Hindlimb muscle (tissue), 1 donor: ENCODE measurements at places on chromosomes 3 and 15.

- no peak for DNase-seq
These were observed 226.8 kb upstream of the BHLHE40 start for GRCh38 chr3:4752201-4753072.

DNA sequence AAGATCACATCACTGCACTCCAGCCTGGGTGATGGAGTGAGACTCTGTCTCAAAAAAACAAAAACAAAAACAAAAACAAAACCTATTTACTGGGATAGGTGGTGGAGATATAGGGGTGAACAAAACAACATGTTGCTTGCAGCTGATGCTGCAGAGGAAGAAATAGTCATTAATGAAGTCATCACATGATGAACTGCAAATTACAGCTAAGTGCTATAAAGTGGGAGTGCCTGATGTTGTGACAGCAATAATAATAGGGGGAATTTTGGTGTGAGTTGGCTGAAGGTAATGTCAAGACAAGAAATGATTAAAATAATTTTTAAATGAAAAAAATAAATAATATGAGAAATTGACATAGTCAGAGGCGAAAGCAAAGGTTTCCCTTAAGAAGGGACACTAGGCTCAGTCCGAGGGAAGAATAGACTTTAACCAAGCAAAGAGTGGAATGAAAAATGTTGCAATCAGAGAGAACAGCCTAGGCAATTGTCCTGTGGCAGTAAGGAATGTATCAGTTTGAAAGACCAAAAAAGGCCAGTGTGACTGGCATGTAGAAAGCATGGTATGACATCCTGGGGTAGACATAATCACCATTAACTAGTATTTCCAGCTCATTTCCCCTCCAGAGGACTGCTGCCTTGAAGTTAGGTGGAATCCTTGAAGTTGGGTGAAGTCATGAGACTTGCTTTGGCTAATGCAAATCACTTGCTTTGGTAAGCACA is 14.7 kb upstream of the PIK3CB start:
- DNase-seq: no peak

- DNase-seq: no peak
These were observed 678.8 kb downstream of the MCTP2 start for GRCh38 chr15:94910166-94910565.

DNA sequence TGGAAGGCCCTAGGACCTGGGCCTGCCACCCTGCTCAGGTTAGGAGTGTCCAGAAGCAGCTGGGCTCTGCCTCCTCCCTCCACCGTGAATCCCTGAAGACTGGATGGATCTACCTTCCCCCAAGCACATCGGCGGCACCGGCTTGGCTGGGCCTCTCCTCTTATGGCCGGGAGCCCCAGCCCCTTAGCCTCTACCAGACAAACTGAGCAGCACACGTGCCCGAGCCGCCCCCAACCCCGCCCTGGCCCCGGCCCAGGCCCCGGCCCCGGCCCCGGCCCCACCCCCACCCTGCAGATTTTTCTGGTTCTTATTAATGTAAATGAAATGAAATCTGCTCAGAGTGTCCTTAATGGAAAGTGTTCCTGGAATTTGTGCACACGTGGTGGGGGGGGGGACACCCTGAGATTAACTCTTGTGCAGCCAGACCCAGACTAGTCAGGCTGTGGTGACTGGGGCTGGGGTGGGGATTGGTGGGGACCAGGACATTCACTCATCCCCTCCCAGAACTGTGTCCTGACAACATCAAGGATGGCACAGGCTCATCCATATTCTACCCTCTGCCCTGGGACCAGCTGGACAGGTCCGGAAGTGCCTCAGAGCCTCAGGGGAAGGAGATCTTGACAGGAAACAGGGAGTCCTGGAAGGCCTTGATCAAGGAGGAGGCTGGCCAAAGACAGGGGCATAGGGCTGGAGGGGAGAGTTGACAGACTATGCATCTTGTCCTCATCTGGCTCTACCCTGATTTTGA is 30.9 kb upstream of the SEMA3F start:
- DNase-seq: no peak

GRCh38 chr15:57468486-57468885 is 92.2 kb downstream of the CGNL1 start:
- DNase-seq: no peak

- no peak for DNase-seq
These were observed 48.6 kb downstream of the SHOX2 start for GRCh38 chr3:158057666-158058065.

DNA sequence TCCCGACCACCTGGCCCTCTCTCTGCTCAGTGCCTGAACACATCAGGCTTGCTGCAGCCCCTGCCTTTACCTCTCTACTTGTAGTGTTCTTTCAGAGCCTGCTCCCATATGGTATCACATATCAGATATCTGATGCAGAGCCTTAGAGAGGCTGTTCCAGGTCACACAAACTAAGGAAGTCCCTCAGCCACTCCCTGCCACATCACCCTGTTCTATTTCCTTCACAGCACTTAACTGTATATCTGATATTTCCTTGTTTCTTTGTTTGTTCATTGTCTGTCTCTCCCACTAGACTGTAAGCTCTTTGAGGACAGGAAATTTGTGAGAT is 976 bp upstream of the ALDH1L1 start:
- DNase-seq: no peak

DNA sequence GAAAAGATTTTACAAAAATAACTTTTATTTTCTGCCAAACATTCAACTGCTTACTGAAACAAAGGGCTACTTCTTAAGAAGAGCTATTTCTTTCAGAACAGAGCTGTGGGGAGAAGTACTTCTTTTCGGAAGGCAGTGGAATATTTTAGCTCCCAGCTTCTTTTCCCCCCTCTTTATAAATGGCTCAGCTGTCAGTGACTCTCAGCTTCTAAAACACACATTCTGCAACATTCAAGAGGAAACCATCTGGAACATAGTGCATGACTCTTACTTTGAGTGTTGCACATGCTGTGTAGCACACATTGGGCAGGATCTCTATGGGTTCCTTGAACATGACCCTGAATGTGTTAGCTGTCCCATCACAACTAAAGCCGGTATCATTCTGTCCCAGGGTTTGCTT is 7.0 kb upstream of the C15orf40 start:
- no peak for DNase-seq

GRCh38 chr3:160169139-160169976 is 55.9 kb upstream of the C3orf80 start:
- DNase-seq: no peak

DNA sequence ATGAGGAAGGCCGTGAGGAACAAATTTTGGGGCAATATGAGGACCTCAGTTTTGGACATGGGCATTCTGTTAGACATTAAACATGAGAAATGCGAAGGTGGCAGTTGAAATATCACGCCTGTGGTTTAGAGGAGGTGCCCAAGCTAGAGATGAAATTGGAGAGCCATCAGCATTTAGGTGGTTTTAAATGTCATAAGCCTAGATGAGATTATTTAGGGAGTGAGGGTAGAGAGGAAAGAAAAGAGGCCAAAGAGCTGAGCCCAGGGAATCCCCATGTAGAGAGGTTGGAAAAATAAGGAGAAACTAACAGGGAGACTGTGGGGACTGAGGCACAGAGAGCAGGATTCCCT is 14.9 kb downstream of the RTP1 start:
- no peak for DNase-seq

DNA sequence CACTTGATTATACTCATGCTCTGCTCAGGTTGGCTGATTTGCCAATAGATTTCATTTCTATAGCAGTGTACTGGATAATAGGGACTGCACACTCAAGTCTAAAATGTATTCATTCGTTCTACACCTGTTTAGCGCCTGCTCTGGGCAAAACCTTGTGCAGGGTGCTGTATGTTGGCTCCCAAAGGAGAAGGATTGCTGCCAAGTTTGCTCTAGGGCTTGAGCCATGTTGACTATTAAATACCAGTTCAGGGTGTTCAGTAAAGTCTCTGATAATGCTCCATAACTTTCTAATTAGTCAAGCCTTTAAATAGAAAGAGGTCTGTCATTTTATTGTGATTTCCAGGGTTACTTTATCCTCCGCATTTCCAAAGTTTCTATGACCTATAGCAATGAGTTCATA is 470.2 kb downstream of the MAGI1 start:
- no peak for DNase-seq

GRCh38 chr15:48384616-48385015 is 53.4 kb downstream of the DUT start:
- DNase-seq: no peak

GRCh38 chr15:40290918-40291574 is 8.2 kb upstream of the ANKRD63 start:
- DNase-seq: peak; percentile 51
